ENCODE measurements at places on chromosomes 3 and 15.
A peak's percentile ranks its signal among the peaks of the same experiment; 100 is the strongest.

GRCh38 chr3:10533737-10534023 lies 28.3 kb upstream of the ATP2B2 start:
- DNase-seq = no peak

GRCh38 chr15:70264738-70265465 lies 167.2 kb upstream of the TLE3 start:
- no peak for DNase-seq

DNA sequence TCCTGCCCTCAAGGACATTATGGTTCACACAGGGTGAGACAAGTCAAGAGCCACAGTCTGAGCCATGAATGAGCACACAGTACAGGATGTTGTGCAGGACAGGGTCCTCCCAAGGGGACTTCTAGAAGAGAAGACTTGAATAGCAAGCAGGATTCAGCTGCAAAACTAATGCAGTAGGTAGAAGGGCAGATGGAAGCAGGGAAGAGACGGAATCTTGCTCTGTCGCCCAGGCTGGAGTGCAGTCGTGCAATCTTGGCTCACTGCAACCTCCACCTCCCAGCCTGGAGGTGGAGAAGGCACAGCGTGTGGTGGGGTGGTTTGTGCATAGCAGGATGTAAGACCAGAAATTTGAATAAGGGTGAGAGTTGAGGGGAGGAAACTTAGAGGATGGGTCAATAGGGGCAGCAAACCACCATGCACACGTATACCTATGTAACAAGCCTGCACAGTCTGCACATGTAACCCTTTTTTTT lies 8.0 kb downstream of the BCL2L10 start:
- DNase-seq = no peak

- DNase-seq = no peak
Measured at GRCh38 chr3:188706599-188706998, 465.2 kb upstream of the TPRG1 start.

GRCh38 chr15:78565097-78565950 lies at the start of gene CHRNA5:
Gene CHRNA5, plus strand, starts transcription at chr15:78565520. Its CDS starts 200 bp downstream, at chr15:78565720.
- DNase-seq = peak; percentile 77

DNA sequence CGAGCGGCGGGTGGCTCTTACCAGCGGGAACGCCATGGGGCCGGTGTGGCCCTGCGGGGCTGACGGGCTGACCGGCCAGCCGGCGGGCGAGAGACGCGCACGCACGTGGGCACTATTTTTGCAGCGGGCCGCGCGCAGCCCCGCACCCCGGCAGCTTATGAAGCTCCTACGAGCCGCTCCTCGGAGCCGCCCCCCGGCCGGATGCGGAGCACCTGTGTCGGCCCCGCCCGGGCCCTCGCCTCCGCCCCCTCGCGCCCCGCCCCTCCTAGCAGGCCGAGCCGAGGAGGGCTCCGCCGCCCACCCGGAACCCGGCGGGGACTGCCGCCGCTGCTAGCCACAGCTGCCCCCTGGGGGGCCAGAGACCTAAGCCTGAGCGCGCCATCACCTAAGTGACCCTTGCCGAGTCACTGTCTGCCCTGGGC lies 683 bp upstream of the CPEB1 start:
- DNase-seq = peak; percentile 56

DNA sequence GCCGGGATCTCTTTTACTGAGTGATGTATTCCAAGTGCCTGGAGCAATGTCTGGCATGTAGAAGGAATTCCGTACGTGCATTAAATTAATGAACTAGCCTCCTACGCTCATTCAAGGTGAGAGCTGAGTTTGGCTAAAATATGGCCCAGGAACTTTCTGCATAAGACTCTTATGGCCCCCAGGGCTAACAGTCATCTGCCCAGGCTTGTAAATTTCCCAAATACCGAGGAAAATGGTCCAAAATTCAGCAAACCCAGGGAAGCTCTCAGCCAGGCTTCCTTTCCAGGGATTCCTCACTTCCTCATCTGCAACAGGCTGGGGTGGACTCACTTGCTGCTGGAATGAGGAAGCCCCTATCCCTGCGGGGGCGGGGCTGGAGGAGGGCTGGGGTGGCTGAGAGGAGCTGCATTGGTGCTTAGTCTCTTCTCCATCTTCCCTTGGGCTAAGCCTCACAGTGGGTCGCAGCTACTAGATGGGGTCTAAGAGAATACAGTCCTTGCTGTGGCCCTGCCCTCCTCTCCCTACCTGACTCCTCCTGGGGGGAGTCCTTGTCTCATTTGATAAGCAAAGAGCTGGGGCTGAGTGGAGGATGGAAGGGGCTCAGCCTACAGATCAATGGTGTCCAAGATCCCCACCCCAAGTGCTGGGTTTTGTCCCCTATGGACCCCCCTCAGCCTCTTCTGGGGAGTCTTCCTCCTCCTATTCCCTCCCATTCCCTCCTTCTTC lies 28.5 kb upstream of the APOD start:
- DNase-seq = no peak

DNA sequence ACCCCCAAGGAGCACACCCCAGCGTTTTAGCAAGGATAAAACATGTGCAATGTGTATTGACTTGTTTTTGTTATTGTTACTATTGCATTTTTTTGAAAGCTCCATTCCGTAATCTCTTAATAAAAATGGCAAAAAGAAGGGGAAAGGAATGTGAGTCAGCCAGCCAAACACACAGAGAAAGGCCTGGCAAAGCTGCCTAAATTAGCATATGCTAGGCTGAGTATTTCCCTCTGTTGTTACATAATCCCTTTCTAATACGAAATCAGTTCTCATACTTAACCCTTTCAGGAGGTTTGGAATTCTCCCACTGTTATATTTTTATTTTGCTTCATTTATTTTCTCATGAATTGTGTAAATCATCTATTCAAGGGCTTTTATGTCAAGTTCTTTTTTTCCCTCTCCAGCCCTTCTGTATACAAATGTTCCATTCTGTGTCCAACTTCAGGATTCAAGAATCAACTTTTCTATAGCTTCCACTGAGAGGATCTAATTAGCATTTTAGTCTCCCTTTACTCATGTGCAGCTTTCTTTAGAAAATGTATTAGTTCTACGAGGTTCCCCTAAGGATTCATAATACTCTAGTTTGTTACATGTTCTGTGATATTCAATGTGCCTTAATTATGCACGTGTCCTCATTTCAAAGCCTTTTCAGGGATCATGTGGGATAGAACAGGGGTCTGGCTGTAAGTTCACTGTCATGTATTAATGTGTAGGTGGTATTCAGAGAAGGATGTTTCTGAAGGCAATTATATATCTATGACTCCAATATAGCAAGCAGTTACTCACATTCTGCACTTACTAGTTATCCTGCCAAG lies 9.2 kb downstream of the CADM2 start:
- DNase-seq = no peak

- no peak for DNase-seq
Measured at GRCh38 chr15:80019168-80019745, 40.2 kb upstream of the ZFAND6 start.

DNA sequence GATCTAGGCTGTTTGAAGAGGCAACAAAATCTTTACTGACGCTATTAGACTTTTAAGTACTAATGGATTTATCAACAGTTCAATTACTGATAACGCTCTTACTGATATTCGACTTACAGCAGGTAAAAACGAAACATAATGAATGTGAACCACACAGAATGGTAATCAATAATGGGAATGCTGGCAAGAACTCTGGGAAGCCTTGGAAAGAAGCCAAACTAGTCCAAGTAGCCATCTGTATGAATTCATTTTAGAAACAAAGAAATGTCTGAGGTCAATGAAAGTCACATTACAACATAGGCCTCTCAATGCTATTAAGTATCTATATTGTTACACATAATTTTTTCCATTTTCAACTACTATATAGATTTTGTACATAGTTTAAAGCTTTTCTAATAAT lies 130.0 kb downstream of the DMXL2 start:
- DNase-seq = no peak

GRCh38 chr15:40100123-40100946 lies 8.3 kb downstream of the BMF start:
- DNase-seq = no peak

GRCh38 chr3:146884296-146884695 lies 279.1 kb upstream of the PLSCR5 start:
- DNase-seq = no peak

GRCh38 chr3:120459196-120459595 lies 8.4 kb upstream of the FSTL1 start:
- no peak for DNase-seq

DNA sequence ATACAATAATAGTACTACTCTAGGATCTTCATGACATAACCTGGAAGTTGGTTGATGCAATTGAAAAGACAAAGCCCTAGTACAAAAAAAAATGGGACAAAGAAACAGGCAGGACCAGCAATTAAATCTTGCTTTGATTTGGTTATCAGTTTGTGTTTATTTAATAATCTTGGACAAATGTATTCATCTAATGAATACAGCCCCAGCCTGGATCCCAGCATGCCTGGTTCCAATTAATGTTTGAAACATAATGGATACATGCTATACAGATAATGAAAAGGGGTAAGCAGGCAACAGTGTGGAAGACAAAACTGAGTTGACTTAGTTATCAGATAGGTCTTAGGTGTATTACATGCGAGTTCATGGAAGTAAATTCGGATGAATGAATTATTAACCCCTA lies 29.6 kb upstream of the SATB1 start:
- DNase-seq = no peak

DNA sequence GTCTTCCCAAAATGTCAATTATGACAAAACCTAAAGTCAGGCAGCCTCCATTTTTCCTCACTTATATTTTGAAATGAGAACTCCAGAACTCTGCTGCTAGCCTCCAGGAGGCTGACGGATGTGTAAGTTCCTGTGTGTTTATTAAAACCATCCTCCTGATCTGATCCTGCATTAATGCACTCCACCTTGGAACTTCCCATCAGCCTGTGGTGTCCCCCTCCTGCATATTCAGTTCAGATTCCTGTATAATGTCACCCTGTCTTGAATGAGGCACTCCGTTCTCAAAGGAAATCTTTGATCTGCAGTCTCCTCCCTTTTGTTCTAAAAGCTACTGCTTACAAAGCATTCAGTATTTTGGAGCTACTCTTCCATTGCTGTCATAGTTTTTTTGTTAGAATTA lies 318.2 kb upstream of the ONECUT1 start:
- no peak for DNase-seq

DNA sequence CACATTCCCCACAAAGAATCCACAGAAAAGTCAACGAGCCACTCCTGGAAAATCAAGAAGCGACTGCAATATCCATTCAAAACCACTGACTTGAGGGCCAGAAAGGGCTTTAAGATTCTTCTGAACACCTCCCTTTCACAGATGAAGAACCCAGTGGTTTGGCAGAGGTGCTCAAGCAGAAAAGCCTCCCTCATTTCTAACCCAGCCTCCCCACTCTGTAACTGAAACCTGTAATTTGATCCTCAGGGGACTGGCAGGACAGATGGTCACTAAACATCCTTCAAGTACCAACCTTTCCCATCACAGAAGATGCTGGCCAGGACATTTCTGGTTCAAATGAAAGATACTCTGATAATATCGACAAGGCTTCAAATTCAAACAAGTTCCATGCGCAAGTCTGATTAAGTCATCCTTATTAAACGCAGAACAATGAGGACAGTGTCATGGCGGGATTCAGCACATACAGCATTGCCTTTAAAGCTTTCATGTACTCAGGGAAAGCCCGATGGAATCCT lies 5.5 kb downstream of the SEMA5B start:
- DNase-seq = no peak

DNA sequence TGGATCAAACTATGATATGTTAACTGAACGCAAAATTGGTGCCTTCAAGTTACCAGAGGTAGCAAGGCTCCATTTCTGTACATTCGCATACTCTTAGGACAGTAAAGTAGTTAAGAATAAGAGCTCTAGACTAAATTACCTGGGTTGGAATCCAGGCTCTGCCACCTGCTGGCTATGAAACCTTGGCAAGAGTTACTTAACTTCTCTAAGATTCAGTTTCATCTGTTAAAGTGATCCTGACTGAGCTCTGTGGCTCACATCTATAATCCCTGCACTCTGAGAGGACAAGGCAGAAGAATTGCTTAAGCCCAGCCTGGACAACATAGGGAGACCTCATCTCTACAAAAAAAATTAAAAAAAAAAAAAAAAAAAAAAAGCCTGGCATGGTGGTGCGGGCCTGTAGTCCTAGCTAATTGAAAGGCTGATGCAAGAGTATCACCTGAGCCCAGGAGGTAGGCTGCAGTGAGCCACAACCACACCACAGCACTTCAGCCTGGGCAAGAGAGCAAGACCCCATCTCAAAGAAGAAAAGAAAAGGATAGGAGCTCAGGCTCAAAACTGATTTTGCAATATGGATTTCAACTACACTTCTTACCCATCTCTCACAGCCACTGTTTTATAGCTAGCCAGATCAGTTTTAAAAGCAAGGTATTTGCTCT lies 21.3 kb downstream of the GSK3B start:
- no peak for DNase-seq

DNA sequence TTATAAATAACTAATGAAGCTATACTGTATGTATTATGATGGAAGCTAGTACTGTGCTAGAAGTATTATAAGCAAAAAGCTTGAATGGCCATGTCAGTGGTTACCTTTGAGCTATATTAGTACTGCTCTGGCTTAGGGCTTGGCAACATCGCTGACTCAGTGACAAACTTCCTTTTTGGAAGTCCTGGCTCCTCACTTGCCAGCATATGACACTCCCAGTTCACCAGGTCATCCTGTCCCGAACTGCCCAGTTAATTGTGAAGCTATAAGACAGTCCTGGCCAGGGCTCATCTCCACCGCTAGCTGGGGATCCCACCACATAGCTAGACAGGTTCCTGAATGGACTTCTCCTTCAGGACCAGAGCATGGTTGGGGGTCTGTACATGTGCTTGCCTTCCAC lies 31.9 kb downstream of the RAB8B start:
- DNase-seq = no peak

- DNase-seq = no peak
Measured at GRCh38 chr3:146968204-146968651, 363.1 kb upstream of the PLSCR5 start.

- no peak for DNase-seq
Measured at GRCh38 chr3:31934018-31934417, 47.0 kb downstream of the OSBPL10 start.

DNA sequence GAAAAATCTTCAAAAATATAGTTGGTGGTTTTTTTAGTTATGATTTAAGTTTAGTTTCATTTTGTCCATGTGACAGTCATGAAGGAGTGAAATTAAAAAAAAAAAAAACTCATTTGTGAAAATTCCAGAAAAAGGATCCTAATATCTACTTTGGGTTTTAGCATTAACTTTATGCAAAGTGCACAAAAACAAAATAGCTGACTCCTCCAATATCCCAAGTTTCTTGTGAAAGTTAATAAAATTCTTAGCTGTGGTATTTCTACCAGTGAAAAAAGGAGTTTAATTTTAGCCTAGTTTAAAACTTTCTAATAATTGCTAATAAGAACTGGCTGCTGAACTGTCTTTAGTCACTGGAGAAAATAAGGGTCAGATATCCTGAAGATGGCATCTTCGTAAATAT lies 40.8 kb upstream of the RASA2 start:
- no peak for DNase-seq

Measured in CD4-positive, alpha-beta T cell (primary cell).